Mucosa of descending colon (tissue), 3 donors: ENCODE measurements at places on chromosomes 2 and 18.

DNA sequence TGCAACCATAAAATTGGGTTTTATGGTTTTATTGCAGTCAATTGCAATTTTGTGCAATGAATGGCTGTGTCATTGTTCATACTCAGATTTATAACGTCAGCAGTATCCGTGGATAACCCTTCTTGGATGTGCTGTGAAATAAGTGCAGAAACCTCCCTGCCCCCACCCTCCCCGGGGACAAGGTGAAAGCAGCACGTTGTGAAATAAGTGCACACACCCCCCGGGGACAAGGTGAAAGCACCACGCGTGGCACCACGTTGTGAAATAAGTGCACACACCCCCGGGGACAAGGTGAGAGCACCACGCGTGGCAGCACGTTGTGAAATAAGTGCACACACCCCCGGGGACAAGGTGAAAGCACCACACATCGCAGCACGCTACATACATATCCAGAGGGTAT is 93.6 kb upstream of the NFATC1 start:
- DNase-seq = peak; percentile 76

GRCh38 chr2:48248251-48248933 is 281.6 kb upstream of the STON1 start:
- no peak for DNase-seq

- DNase-seq = no peak
Measured at GRCh38 chr2:12087671-12088380, 341.4 kb downstream of the LPIN1 start.

- DNase-seq = no peak
Measured at GRCh38 chr2:28869494-28870145, 489 bp downstream of the TRMT61B start.

GRCh38 chr2:59233448-59233847 is 992.3 kb upstream of the FANCL start:
- DNase-seq = no peak

GRCh38 chr2:232325324-232326273 is 53.0 kb upstream of the ALPP start:
- peak; percentile 64 for DNase-seq

DNA sequence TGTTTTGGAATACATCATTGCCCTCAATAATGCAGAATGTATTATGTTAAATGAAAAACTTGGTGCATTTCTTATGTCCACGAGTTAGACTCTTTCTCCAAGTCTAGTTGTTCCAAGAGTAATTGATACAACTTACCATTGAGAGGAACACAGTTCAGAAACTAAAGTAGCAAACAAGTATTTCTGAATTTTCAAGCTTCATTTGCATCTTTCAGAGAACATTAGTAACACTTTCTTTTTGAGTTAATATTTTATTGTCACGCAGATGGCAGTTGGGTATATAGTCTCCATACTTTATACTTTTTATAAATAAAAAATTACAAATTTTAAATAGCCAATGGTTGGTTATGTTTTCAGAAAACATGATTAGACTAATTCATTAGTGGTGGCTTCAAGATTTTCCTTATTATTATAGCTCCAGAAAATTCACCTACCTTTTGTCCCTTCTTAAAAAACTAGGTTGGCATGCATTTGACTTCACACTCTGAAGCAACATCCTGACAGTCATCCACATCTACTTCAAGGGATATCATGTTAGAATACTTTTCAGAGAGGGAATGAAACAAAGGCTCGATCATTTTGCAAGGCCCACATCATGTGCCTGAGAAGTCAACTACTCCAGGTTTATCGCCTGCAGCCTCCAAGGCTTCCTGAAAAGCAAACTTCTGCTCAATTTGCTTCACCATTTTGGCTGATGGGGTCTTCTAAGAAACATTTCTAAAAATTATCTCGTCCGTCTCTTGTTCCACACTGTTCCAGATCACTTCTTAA is 29.9 kb downstream of the LYPD6B start:
- DNase-seq = no peak

DNA sequence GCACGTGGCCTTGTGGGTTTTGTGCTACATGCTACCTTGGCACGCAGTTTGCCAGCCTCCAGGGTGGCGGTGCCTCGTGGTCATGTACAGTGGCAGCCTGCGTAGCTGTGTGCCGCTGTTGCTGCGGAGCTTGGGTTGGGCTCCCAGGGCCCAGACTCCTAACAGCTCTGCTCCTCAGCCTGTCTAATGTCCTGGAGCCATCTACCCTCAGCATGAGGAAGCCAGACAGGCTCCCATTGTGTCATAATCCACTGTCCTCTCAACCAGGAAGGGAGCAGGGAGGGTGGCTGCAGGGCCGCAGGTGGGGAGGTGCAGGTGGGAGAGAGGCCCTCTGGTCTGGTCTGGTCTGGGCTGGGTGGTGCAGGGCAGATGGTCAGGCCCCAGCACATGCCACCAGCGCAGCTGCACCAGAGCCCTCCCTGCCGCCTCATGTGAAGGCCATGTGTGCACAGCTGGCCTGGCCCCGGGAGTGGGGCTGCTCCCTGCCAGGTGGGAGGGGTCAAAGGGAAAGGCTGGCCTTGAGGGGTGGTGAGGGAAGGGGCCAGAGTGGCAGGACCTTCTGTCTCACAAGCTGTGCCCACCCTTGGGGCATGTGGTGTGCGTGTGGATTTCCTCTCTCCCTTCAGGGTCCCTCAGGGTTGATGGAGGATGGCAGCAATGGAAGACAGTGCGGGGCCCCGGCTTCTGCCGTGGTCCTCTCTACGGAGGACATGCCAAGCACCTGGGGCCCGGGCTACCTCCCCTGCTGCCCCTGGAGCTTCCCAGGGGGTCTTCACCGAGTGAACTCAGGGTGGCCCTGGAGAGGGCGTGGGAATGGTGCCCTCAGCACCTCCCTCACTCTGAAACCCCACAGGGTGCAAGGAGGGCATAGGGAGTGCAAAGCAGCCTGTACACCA is 4.8 kb downstream of the ATOH8 start:
- peak; percentile 63 for DNase-seq

GRCh38 chr2:96868555-96869280 is 1.2 kb downstream of the SEMA4C start:
- peak; percentile 89 for DNase-seq

GRCh38 chr2:181902625-181903024 is 11.1 kb downstream of the ITPRID2 start:
- DNase-seq = no peak

- DNase-seq = no peak
Measured at GRCh38 chr2:29110916-29111535, 4.2 kb upstream of the CLIP4 start.
